Right lung (tissue), 10 donors: ENCODE measurements at places on chromosomes 6 and 20.

DNA sequence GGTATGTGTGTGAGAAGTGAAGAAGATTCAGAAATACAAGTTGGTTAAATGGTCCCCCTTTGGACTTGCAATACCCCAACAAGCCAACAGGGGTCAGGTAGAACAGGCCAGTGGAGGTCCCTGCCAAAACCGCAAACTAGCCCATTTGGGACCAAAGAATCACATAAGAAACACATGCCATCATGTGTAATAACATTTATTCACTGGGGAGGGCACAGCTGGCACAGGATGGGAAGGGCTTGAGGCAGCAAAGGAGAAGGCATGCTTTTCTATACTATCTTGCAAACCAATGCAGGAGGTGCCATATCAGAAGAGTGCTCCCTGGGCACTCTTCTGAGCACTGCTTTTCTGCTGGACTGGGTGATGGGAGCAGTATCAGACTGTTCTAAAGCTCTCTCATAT, 116.1 kb upstream of the TRAF3IP2 start:
- DNase-seq = no peak

DNA sequence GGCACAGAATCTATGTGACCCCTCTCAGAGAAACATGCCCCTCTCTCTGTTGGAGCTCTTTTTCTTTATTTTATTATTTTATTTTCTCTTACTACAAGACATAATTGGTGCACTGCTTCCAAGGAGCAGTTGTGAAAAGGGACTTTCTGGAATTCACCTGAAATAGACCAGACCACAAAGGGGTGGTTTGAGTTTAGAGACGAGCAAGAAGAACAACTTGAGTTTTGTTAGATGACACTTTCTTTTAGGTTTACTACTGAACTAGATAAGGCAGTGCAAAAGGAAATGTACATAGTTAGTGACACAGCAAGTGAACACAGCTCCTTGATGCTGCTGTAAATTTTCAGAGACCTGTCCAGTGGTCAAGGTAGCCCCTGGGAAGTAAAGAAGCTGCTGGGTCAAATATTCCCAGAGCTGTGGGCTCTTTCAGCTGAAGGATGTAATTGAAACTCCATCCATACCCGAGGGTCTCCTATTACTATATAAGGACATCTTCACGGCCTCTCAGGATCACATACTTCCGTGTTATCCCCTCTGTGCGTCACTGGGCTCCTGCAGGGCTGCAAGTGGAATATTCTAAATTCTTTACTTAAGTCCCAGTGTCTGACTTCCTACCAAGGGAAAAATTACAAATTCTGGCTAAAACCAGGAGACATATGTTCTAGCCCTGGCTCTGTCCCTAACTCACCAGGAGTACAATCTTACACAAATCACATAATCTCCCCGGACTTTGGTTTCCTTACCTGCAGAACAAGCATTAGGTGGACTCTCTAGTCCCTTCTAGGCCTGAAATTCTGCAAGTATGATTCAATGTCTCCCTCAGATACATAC, 69.1 kb upstream of the ADTRP start:
- DNase-seq = no peak

GRCh38 chr6:10310826-10311225, 104.0 kb downstream of the TFAP2A start:
- no peak for DNase-seq

- DNase-seq = no peak
Measured at GRCh38 chr20:62665153-62665754, 23.0 kb downstream of the SLCO4A1 start.
